ENCODE measurements at places on chromosomes 3 and 15.

DNA sequence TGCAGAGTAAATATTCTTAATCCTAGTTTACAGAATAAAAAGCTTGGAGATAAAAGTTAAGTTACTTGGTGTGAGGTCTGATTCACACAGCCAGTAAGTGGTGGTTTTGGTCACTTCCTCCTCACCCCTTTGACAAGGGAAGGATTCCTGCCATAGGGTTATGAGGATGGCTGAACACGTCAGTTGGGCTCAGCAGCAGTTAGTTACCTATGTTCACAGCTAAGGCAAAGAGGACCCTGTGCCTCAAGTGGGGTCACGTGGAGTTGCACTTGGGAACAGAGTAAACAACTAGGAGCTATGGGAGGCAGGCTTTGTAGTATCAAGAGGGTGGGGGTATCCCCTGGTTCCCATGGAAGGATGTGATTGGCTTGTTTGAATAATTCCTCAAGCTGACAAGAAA, 232.2 kb downstream of the UBE2E2 start:
- DNase-seq = no peak

DNA sequence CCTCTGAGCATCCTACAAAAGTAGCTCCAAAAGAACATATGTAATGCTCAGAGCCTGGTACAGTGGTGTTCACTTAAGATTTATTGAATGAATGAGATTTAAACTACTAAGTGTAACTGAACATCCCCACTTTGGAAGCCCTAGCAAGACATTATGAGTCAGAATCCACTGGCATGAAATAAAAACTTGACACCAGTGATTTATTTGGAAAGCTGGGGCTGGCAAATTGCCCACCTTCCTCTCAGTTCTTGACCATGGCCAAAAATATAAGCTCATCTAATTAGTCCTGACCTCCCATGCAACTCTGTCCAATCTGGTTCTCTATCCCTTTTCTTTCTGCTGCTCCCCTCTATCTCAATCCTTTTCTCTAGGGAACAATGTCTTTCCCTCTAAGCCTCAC, 418.0 kb downstream of the PLCL2 start:
- no peak for DNase-seq

DNA sequence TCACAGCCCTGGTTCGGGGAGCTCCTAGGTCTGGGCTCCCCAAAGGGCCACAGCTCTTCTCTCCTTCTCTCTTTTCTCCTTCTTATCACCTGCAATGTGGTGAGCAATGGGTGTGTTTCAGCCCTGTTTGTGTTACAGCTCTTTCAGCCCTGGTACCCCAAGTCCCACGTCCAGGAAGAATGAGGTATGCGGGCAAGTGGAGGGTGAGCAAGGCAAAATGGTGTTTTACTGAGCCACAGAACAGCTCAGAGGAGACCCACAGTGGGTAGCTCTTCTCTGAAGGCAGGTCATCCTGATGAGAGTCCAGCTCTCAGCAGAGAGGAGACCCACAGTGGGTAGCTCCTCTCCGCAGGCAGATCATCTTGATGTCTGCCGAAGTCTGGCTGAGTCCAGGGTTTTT, 86.8 kb downstream of the BFSP2 start:
- no peak for DNase-seq

- no peak for DNase-seq
These were observed 15.9 kb downstream of the IGDCC3 start for GRCh38 chr15:65361708-65362459.

- no peak for DNase-seq
These were observed 167.3 kb downstream of the NECTIN3 start for GRCh38 chr3:111238885-111239284.

DNA sequence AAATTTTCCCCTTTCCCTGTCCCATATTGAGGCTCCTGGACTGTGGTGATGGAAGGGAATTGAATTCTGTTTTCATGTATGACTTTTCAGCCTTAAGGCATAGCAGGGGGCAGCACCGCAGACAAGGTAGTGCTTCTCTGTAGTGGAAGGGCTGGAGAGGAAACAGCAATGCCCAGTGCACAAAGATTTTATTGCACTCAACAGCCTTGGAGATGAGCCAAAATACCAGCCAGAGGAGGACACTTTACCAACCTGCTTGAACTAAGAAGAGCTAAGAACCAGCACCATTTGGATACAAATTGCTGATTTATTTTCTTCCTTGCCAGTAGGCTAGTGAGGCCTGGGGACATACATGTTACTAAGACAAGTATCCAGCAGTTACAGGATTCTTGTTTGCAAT, 98.7 kb downstream of the KCNMB2 start:
- DNase-seq = no peak

DNA sequence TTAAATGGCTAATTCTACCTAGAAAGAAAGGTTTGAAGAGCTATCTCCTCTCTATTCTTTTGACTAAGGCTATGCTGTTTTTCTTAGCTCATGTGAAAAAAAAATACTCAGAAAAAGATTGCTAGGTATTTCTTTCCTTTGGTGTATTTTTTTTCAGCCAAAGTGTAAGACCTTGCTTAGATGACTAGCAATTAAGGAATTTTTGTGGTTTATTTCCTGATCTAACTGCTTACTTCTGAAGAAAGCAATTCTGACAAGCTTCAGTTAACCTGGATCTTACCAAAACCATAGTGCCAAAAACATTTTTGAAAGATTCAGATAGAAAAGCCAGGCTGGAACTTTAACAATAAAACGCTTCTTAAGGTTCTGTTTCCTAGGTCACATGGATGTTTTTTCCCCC, 315.6 kb downstream of the SOX2 start:
- DNase-seq = no peak

- no peak for DNase-seq
These were observed 52.3 kb upstream of the CHD2 start for GRCh38 chr15:92847841-92848240.

DNA sequence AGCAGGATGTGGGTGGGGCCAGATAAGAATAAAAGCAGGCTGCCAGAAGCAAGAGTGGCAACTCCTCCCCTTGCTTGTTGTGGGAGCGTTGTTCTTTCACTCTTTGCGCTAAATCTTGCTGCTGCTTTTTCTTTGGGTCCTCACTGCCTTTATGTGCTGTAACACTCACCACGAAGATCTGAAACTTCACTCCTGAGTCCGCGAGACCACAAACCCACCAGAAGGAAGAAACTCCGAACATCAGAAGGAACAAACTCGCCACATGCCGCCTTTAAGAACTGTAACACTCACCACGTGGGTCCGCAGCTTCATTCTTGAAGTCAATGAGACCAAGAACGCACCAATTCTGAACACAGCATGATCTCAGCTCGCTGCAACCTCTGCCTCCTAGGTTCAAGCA, 72.9 kb downstream of the IL12A start:
- DNase-seq = no peak

- DNase-seq = no peak
These were observed 4.5 kb downstream of the CORO2B start for GRCh38 chr15:68583321-68583720.

DNA sequence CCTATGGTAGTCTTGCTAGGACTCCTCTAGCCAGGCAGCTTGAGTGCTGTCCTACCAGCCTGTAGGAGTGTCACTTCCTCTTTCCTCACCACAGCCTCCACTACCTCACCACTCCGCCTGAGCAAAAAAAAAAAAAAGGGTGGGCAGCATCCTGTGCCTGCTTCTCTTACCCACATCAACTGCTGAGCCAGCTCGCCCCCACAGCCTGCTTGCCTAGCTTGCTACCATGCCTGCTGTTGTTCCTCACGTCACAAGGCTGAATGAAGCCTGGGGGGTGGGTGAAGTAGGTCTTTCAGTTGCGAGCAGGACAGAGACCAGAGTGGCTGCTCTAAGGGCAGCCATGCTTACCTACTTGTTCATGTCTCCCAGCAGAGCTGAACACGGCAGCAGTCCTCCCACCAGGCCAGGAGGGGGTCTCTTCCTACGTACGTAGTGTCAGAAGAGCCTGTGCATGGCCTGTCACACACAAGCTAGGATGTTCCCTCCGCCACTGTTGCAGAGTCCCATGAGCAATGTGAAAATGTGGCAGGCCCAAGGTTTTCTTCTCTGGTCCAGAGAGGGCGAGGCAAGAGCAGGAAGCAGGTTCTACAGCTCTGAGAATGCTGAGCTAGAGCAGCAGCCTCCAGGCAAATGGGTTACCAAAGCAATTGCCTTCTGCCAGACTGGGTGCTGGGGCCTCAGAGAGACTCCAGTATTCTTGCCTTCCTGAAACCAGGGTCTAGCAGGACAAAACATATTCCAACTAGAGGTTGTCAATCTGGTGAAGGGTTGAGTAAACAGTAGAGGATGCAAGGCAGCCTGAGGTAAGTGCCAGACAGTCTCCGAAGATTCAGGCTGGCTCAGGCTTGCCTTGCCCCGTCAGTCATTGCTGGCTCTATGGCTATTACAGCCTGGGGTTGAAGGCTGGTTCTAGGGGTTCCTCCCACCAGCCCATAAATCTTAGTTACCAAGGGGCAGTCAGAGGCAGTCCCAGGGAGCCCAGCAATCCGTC, 8.1 kb downstream of the PPM1M start:
- peak; percentile 91 for DNase-seq

GRCh38 chr15:82062479-82063454, 16.9 kb upstream of the MEX3B start:
- no peak for DNase-seq

- no peak for DNase-seq
These were observed 4.6 kb downstream of the IGDCC3 start for GRCh38 chr15:65373163-65373651.

GRCh38 chr15:37695719-37696118, 238.7 kb upstream of the TMCO5A start:
- DNase-seq = no peak

- no peak for DNase-seq
These were observed 216.8 kb downstream of the VGLL3 start for GRCh38 chr3:86774082-86774691.

- DNase-seq = no peak
These were observed 19.0 kb upstream of the C15orf61 start for GRCh38 chr15:67501836-67502461.

- DNase-seq = no peak
These were observed 67.7 kb upstream of the PLXND1 start for GRCh38 chr3:129673897-129674797.

DNA sequence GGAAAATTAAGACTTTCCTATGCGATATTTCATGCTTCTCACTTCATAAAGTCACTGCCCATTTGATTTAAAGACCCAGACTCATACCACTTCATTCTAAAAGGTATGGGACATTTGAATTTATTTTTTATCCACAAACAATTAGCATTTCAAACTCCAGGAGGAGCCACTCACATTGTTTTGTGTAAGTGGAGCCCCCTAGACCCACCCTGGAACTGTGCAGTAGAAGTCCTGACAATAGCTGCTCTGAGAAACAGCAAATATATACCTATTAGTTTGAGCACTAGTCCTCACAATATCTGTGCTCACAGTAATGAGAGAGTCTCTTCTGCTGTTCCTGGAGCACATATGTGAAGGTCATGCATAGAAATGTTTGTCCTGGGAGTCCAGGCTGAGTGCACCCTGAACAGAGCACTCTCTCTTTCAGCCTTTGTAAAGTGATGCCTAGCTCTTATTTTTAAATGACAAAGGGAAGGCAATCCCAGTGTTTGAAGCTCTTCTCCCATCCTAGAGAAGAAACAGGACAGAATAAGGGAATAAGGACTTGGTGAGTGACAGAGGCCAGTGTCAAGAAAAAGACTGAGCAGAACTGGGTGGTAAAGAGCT, 127.5 kb upstream of the STRIT1 start:
- no peak for DNase-seq

GRCh38 chr3:53043738-53044137, 2.1 kb downstream of the SFMBT1 start:
- DNase-seq = no peak

DNA sequence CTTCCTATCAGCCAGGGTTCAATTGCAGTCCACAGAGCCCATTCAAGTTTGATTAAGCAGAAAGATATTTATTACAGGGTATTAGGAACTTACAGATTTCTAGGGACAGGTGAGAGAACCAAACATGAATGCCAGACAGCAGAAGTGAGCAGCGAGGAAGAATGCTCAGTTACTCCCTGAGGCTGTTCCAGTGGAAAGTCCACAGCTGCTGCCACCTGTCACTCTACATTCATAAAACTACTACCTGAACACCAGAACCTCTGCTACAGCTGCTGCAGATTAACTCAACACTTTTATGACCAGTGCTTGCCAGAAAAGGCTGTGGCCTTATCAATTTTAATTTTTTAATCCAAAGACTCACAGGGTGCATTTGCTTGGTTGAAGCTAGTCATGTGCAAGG, 325.4 kb upstream of the ONECUT1 start:
- no peak for DNase-seq

GRCh38 chr15:79872358-79873017, 24.3 kb downstream of the MTHFS start:
- DNase-seq = peak; percentile 13

DNA sequence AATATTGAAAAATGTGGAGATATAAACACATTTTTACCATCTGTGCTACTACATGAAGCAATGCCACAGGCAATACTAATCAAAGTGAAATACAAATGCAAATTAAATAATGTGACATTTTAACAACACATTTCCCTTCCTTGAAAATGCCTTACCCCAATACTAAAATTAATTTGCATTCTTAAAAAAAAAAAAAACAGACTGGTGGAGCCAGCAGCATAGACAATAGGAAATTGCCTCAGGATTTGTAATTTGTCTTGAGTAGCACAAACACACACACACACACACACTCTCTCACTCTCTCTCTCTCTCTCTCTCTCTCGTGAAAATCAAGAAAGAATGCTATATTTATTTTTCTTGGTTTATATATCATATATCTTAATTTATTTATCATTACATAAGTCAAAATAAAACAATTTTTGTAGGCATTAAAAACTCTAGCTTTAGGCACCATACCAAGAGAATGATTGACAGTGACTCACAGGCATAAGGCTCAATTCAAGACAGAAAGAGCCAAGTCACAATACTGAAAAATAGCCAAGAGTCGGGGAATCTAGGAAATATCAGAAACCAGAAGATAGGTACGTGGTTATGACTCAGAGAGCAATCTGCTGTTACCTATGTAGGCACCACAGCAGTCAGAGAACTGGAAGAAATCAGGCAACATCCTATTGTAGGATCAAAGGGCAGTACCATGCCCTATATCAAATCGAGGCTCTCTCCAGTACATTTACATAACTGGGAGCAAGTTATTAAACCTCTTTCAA, 23.0 kb downstream of the SUCNR1 start:
- DNase-seq = no peak

- no peak for DNase-seq
These were observed 104.1 kb downstream of the PGPEP1L start for GRCh38 chr15:98903377-98904018.

GRCh38 chr3:158810823-158811724, 9.2 kb downstream of the MFSD1 start:
- DNase-seq = no peak

- DNase-seq = no peak
These were observed 5.9 kb upstream of the ABHD10 start for GRCh38 chr3:111972891-111973290.

DNA sequence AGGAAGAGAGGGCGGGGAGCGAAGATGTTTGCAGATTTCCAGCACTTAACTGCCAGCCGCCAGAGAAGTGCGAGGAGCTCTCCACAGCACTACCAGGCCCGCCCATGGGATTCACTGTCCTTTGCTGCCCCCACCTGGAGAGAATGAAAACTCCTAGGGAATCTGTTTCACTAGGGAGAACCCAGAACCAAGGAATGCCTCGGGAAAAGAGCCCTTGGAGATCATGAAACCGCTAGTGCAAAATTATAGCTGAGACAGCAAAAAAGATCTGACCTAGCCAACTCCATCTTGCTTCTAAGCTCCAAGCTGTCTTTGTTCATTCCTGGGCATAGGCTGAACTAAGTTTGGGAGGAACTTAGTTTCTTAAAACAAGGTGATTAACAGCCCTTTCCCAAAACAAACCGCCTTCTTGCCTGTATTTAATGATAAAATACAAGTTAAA, 82.6 kb upstream of the GCNT3 start:
- DNase-seq = peak; percentile 44

GRCh38 chr15:39937696-39938095, 3.8 kb downstream of the EIF2AK4 start:
- DNase-seq = no peak

GRCh38 chr3:51777985-51778384, 1.1 kb downstream of the IQCF6 start:
- DNase-seq = no peak

Measured in stimulated activated naive CD4-positive, alpha-beta T cell treated with Interleukin-2 at 50 U/mL for 16 hours (primary cell).